ENCODE measurements at places on chromosomes 6 and 20. TPM values are rescaled to one million over a fixed set of nuclear protein-coding genes. Genes with fewer than 3 reads are reported as not detected.

- H3K36me3 ChIP-seq: no peaks in the 10 kb centered on the region
- no peaks in the 10 kb centered on the region for H3K4me1 ChIP-seq
- H3K27me3 ChIP-seq: no peaks in the 10 kb centered on the region
- no peak overlapping the region for H3K27ac ChIP-seq
- H3K4me3 ChIP-seq: no peak overlapping the region
These were observed 455.7 kb downstream of the CD83 start for GRCh38 chr6:14573267-14573666.

The ANKRD66 gene
- not detected for total RNA-seq

DNA sequence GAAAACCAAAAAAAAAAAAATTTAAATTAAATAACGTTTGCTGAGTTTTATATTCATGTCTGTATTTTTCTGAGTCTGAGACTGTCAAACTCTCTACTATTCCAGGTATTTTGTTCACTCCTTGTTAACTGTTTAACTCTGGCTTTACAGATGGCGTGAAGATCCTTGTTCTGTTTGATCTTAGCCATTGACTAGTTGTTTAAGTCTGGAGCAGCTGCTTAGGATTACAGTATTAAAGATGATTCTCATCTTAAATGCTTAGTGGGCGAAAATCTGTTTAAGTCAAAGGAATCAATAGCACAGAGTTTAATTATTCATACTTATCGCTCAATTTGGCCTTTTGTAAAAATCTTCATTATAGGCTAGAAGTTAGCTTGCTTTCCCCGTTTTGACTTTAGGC, 2.4 kb downstream of the PHACTR2 start:
- no peak overlapping the region for H3K4me3 ChIP-seq
- H3K36me3 ChIP-seq: no peaks in the 10 kb centered on the region
- DNase-seq: no peak
- H3K27ac ChIP-seq: no peak overlapping the region
- H3K4me1 ChIP-seq: no peaks in the 10 kb centered on the region

DNA sequence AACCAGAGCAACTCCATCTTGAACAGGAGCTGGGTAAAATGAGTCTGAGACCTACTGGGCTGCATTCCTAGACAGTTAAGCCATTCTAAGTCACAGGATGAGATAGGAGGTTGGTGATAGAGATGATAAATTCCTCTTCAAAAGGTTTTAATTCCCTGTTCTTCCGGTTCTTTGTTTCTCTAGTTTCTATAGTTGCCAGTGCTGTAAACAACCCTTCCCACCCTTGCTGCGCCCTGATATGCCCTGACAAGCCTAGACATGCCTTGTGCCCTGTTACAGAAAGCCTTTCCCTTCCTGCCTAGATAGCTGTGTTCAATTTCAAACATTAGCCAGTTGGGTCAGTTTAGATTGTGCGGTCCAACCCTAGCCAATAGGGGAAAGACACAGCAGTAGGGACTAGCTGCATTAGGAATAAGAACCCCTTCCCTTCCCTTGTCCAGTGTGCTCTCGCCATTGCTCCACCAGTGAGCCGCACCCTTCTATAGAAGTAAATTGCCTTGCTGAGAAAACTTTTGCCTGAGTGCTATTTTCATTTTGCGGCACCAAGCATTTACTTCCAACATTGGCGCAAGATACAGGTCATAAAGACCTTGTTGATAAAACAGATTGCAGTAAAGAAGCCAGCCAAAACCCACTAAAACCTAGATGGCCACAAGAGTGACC, 52.5 kb upstream of the CCN2 start:
- no peak overlapping the region for H3K27ac ChIP-seq
- H3K27me3 ChIP-seq: no peaks in the 10 kb centered on the region
- no peaks in the 10 kb centered on the region for H3K36me3 ChIP-seq
- no peak for DNase-seq
